ENCODE measurements at places on chromosomes 4 and X.
A peak's percentile ranks its signal among the peaks of the same experiment; 100 is the strongest.

DNA sequence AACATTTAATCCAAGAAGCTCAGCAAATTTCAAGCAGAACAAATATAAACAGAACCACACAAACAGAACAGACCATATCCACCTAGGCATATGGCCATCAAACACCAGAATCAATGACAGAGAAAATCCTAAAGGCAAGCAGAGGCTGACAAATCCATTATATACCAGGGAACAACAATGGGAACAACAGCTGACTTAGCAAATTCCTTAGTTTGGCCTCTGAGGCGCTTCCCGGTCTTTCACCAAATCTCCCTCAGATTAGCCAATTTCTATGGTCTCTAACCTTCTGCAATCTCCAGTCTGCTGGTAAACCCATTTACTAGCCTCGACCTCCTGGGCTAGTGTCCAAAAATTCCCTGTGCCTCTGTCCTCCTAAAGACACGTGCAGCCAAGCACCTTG is 59.2 kb downstream of the GPR143 start:
- DNase-seq, result no peak

- DNase-seq, result no peak
Observed at GRCh38 chr4:44662623-44663005, 11.2 kb upstream of the YIPF7 start.

DNA sequence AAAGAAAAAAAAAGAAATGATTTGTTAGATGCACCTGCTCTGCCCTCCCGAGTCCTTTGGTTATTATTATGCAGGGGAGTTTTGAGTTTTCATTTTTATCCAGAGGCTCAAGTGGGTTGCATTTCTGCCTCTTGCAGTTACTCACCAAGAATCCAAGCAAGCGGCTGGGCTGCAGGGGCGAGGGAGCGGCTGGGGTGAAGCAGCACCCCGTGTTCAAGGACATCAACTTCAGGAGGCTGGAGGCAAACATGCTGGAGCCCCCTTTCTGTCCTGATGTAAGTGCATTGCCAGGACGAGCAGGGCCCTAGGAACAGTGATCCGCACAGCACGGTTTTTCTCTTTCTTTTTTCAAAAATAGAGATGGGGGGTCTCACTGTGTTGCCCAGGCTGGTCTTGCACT is 39.1 kb downstream of the HTT-AS start:
- DNase-seq, result no peak

- DNase-seq, result no peak
Observed at GRCh38 chrX:23797371-23798128, 14.6 kb downstream of the SAT1 start.

- DNase-seq, result no peak
Observed at GRCh38 chr4:90124276-90124675, 2.9 kb upstream of the CCSER1 start.

GRCh38 chrX:136828830-136829229 is 48.1 kb upstream of the ARHGEF6 start:
- peak; percentile 42 for DNase-seq

DNA sequence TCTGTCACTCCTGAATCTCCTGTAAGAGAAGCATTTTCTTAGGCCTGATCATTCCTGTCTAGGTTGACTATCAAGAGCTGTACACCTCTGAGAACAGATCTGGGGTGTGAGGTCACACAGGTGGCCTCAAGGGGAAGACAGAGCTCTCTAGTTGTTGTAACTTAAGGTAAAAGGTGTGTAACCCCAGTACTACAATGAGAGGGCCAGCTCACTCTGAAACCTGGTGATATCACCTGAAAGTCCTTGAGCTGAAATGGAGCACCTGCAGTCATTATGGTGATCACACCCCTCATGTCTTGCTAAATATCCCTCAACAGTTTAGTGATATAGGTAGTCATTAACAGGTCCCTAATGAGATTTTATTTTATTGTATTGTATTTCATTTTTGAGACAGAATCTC is 8.8 kb upstream of the FAM9C start:
- no peak for DNase-seq

DNA sequence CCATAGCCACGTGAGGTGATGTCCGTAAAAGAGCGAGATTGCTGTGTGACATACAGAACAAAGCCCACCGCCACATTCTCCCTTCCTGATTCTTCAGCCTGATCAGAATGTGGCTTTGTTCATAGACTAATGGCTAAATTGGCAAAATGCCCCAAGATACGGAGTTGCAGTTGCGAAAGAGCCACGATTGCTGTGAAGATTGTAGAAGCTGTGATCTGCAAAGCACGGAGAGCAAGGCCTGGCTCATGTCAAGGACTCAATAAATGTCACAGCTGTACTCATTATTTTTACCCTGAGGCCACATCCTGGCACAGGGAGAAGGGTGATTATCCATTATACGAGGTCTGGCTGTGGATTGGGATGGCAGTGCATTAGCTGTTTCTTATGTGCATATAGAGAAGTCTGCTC is 34.2 kb downstream of the ARSD start:
- DNase-seq, result no peak

GRCh38 chr4:83390944-83391343 is 56.3 kb upstream of the HPSE start:
- no peak for DNase-seq

GRCh38 chr4:19324184-19324583 is 927.5 kb upstream of the SLIT2 start:
- DNase-seq, result no peak

GRCh38 chr4:120858776-120859175 is 63.8 kb downstream of the PRDM5 start:
- DNase-seq, result no peak

DNA sequence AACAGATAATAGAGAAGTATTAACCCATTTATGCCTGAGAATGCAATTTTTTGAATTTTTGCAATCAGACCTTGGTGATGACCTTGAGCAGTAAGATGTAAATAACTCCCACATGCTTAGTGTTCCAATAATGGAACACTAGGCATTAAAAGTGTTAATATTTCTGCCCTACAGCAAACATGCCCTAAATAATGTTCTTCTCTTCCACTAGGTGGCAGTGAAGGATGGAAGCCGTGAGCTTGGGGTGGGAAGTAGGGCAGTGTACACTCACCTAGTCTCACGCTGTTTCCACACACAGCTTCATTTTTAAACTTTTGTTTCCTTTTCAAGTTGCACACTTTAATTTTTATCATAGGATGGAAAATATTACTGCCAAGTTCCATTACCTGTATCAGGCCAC is 613.1 kb upstream of the HS3ST1 start:
- DNase-seq, result no peak

- no peak for DNase-seq
Observed at GRCh38 chr4:38902695-38903094, 35.1 kb downstream of the FAM114A1 start.

DNA sequence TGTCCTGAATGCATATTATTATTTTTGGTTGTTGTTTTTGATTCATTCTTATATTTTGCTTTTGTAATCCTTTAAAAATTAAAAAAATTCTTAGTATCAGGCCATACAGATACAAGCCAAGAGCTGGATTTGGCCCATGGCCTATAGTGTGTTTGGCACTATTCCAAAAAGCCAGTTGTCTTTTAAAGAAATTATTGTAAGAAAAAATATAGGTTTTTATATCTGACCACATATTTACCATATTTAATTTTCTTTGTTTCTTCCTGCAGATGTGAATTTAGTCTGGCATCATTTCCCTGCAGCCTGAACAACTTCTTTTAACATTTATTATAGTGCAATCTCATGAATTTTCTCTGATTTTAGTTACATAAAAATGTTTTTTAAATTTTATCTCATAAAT is 652.8 kb upstream of the NR3C2 start:
- no peak for DNase-seq

DNA sequence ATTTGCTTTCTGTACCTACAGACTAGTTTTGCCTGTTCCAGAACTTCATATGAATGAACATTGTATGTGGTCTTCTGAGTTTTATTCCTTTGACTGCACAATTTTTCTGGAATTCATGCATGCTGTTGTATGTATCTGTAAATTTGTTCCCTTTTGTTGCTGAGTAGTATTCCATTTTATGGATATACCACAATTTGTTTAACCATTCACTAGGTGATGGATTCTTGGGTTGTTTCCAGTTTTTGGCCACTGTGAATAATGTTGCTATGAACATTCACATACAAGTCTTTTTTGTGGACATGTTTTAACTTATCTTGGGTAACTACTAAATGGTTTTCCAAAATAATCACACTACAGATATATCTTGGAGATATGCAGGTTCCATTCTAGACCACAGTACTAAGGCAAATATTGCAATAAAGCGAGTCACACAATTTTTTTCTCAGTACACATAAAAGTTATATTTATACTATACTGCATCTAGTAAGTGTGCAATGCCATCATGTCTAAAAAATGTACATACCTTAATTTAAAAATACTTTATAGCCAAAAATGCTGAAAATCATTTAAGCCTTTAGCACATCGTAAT is 58.7 kb downstream of the TSPAN5 start:
- DNase-seq, result no peak

- no peak for DNase-seq
Observed at GRCh38 chrX:9003041-9003440, 30.9 kb downstream of the FAM9B start.

- no peak for DNase-seq
Observed at GRCh38 chr4:931194-931959, 739 bp downstream of the GAK start.

GRCh38 chrX:19487520-19488200 is 27.6 kb downstream of the MAP3K15 start:
- no peak for DNase-seq

DNA sequence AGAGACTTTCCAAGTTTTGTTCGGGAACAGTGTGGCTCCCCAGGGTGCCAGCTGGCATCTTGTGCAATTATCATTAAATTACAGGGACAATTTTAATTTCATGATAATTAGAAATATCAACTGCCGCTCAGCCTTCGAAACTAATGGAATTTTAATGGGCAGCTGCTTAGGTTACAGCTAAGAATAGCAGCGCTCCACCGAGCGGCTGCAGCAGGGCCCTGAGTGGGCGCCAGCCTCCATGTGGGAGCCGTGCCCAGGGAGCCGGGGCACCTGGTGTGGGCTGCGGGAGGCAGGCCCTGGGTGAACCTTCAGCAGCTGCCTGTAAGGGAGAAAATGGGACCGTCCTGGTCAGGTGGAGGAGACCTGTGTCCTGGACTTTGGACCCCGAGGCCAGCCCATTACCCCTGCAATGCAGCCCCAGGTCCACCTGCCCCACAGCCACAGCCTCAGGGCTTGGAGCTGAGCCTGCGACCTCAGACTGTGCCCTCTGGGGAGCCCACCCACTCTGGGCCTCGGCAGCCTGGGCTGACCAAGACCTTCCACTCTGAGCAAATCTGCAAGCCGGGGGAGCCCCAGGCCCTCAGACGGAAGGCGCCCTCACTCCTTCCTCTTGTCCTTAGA is 21.1 kb downstream of the MSANTD1 start:
- DNase-seq, result no peak

DNA sequence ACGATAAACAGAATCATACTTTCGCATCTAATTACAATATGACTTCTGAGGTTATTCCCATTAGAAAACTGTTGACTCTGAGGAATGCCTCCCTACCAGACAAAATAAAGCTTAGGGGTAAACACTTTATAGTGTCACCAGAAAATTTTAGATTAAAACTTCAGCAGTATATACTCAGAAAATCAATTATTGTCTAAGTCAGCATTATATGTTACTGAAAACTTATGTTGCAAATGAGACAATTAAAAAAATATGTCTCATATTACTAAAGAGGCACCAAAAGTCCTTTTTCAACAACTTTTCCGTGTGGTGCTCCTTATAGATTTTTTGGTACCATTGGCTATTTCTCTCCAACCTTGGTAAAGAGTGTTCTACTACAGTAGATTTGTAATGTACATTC is 91.4 kb downstream of the HMGN5 start:
- no peak for DNase-seq

DNA sequence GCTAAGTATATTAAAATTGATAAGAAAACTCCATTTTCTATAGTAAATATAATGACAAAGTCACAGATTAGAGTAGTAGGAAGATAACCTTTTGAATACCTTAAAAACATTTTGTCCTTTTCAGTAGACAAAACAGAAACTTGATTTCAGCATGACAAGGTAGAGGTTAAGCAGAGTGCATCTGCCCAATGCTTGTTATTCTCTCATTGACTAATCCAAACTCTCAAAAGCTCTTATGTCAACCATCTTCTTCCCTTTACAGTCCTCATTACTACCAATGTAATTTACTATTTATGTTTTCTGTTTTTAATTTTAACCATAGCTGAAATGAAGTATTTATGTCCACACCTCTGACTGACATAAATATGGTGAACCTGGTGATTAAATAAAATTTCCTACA is 11.1 kb downstream of the NIPAL1 start:
- DNase-seq, result no peak

- no peak for DNase-seq
Observed at GRCh38 chr4:65250916-65251315, 419.4 kb downstream of the EPHA5 start.

- peak; percentile 29 for DNase-seq
Observed at GRCh38 chr4:75939890-75940691, 722 bp downstream of the NAAA start.

- no peak for DNase-seq
Observed at GRCh38 chr4:126784966-126785580, 847.7 kb upstream of the INTU start.

GRCh38 chr4:54233277-54233696 is 4.2 kb downstream of the PDGFRA start:
- peak; percentile 75 for DNase-seq

- no peak for DNase-seq
Observed at GRCh38 chrX:111270339-111270738, at the start of gene CAPN6. TSS of gene CAPN6 (minus strand) at chrX:111270483. CDS start at chrX:111263936, 6,547 bp downstream.

GRCh38 chrX:108437349-108438109 is 693 bp downstream of the COL4A6 start:
- DNase-seq, result no peak

GRCh38 chr4:153274967-153275366 is 69.5 kb upstream of the MND1 start:
- DNase-seq, result no peak

DNA sequence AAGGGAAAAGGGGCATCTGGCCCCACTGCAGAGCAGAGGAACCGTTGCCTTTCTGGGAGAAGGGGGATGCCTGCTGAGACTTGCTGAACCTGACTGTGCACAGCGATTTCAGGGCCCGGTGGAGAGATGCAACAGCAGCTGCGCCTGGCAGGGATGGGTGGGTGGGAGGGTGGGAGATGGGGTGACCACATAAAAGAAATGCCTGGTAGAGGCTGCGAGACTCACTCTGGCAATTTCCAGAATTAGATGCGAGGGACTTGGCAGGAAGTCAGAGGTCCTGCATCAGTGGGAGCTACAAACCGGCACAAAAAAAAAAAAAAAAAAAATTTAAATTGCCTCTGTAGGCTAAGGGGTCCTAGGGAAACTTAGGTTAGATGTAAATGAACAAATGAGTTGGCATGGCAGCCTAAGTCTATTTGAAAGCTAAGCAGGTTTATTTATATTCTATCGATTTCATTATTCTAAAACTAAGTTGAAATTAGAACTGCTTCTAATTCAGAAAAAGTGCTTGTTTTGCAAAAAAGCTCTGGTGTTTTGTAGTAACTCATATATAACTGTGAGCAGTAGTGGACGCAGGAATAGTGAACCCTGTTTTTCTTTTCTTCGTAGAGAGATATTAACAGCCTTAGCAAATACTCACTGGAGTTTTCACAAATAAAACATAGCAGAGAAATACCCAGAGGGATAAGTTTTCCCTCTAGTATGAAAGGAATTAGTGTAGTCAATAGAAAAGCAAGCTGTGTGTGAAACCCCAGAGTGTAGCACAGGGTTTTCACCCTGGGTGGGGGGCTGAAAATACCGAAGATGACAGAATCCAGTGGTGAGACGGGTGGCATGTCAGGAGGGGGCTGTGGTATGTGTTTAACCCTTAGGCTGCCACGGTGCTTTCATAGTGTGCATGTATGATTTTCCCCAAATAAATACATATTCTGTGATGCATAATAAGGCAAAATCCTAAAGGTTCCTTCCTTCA is 130.1 kb downstream of the EGF start:
- DNase-seq, result no peak
